ENCODE measurements at places on chromosomes 12 and 14. TPM values are rescaled to one million over a fixed set of nuclear protein-coding genes. Genes with fewer than 3 reads are reported as not detected.

GRCh38 chr12:52627395-52628110, 9.2 kb upstream of the KRT73 start:
- no peak overlapping the region for H3K27ac ChIP-seq
- H3K36me3 ChIP-seq = no peaks in the 10 kb centered on the region
- DNase-seq = no peak
- no peaks in the 10 kb centered on the region for H3K4me1 ChIP-seq

- no peak overlapping the region for H3K27ac ChIP-seq
- no peaks in the 10 kb centered on the region for H3K27me3 ChIP-seq
- H3K36me3 ChIP-seq = no peaks in the 10 kb centered on the region
- H3K4me3 ChIP-seq = no peak overlapping the region
Observed at GRCh38 chr12:20561871-20562270, 133.3 kb upstream of the SLCO1C1 start.

Gene KRT83
- total RNA-seq = not detected

GRCh38 chr12:86186449-86186848, 69.7 kb downstream of the MGAT4C start:
- no peaks in the 10 kb centered on the region for H3K36me3 ChIP-seq
- DNase-seq = no peak
- no peak overlapping the region for H3K4me3 ChIP-seq
- no peaks in the 10 kb centered on the region for H3K27me3 ChIP-seq

DNA sequence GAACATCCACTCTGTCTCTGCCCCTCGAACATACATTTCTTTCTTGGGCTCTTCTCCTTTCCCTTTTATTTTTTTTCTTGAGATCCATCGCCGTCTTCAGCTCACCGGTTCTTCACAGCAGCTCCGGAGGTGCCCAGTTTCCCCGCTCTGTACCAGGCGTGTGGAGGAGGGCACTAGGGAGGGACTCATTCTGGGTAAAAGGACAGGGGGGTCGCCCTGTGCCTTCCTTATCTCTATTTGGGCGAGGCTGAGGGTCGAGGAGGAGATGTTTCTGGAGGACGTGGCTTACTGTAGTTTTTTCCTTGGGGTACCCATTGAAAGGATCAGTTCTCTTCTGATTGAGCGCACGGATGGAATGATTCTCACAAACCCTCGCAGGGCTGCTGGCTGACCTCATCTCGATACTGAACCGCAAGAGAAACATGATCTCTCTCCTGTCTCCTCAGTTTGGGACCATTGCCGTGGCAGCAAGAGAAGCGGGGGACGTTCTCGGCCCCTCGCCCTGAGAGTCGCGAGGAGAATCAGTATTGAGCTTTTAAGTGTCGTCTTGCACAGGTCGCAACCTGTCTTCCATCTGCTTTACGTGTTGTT, 386 bp downstream of the LIN52 start:
- H3K4me1 ChIP-seq = peaks cover 14% of the 10 kb centered on the region
- no peak for DNase-seq
- H3K4me3 ChIP-seq = peak overlapping the region; percentile 66
- peak overlapping the region; percentile 98 for H3K27ac ChIP-seq

GRCh38 chr12:131826097-131826928, 1.9 kb upstream of the MMP17 start:
- no peak overlapping the region for H3K27ac ChIP-seq
- peaks cover 1% of the 10 kb centered on the region for H3K27me3 ChIP-seq
- H3K4me1 ChIP-seq = peaks cover 20% of the 10 kb centered on the region
- no peaks in the 10 kb centered on the region for H3K36me3 ChIP-seq

DNA sequence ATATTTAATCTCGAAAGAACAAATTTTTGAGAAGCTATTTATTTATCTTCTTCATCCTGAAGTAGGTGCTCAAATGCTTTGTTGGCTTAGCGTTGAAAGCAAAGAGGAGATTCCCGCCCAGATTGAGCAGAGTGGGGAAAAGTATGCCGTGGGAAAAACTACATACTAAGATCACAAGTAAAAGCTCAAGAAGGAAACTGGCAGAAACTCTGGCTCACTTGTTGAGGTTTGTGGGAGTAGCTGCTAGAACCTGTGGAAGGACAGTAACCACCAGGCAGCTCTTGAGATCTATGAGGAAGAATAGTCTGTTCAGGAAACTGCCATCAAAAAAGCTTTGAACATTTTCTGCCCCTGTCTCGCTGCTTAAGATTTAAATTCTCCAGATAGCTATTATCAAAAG, 3.9 kb downstream of the MYRFL start:
- H3K36me3 ChIP-seq = no peaks in the 10 kb centered on the region
- H3K27me3 ChIP-seq = no peaks in the 10 kb centered on the region
- no peak overlapping the region for H3K27ac ChIP-seq

- H3K36me3 ChIP-seq = no peaks in the 10 kb centered on the region
- H3K4me1 ChIP-seq = no peaks in the 10 kb centered on the region
- H3K4me3 ChIP-seq = no peak overlapping the region
Observed at GRCh38 chr14:34997762-34998161, 15.0 kb downstream of the SRP54 start.

DNA sequence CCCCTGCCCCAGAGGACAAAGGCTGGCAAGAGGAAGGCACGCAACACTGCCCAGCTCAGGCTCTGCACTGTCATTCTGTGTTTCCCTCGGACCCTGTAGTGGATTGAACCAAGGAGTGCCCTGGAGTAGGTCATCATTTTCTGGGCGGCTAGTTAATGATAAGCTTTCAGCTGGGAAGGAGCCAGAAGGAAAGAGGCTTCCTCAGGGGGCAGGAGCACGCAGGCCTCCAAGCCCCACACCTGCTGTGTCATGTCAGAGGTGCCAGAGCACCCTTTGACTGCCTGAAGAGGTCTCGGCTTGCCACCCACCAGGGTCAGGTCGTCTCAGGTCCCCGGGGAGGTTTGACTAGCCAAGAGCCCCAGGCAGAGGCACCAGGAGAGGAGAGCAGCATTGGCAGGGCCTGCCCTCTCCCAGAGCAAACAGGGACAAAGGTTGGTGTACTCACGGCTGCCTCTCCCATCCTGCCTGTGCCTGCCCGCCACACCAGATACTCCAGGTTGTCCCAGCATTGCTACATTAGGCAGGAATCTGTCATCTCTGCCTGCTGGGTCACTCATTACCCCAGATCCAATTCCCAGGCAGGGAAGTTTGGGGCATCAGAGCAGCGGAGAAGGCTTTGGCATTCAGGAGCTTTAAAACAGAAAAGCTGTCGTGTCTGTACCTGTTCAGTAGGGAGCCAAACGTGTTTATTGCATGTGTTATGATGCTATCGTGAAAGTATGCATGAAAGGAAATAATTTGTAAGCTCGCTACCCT, 33.5 kb upstream of the ATP2A2 start:
- peaks cover 53% of the 10 kb centered on the region for H3K4me1 ChIP-seq
- peak overlapping the region; percentile 86 for H3K27ac ChIP-seq
- H3K4me3 ChIP-seq = 0 out of 2 replicates have a peak overlapping the region, but pooled peaks have one; percentile 8
- H3K27me3 ChIP-seq = no peaks in the 10 kb centered on the region
- no peaks in the 10 kb centered on the region for H3K36me3 ChIP-seq

DNA sequence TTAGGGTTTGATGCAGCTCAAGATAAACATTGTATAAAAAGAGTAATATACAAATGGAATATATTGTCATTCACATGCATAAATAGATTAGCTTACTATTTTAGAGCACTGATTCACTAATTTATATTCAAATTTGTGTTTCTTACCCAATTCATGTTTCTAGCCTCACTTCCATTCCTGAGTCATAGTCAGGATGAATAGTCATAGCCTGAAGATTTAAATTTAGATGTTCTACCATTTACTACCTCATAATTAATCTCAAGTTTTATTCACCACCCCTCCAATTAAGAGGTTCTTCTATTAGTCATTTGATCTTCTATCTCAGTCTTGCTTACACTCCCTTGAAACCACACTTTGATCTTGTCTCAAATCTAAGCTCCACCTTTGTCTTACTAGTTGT, 38.7 kb downstream of the ANO4 start:
- H3K4me1 ChIP-seq = no peaks in the 10 kb centered on the region
- H3K27me3 ChIP-seq = no peaks in the 10 kb centered on the region
- H3K4me3 ChIP-seq = no peak overlapping the region
- no peak for DNase-seq
- no peak overlapping the region for H3K27ac ChIP-seq

- no peaks in the 10 kb centered on the region for H3K36me3 ChIP-seq
- H3K4me3 ChIP-seq = no peak overlapping the region
- H3K27me3 ChIP-seq = no peaks in the 10 kb centered on the region
- H3K4me1 ChIP-seq = peaks cover 24% of the 10 kb centered on the region
Observed at GRCh38 chr14:25097120-25097519, 47.2 kb upstream of the STXBP6 start.

DNA sequence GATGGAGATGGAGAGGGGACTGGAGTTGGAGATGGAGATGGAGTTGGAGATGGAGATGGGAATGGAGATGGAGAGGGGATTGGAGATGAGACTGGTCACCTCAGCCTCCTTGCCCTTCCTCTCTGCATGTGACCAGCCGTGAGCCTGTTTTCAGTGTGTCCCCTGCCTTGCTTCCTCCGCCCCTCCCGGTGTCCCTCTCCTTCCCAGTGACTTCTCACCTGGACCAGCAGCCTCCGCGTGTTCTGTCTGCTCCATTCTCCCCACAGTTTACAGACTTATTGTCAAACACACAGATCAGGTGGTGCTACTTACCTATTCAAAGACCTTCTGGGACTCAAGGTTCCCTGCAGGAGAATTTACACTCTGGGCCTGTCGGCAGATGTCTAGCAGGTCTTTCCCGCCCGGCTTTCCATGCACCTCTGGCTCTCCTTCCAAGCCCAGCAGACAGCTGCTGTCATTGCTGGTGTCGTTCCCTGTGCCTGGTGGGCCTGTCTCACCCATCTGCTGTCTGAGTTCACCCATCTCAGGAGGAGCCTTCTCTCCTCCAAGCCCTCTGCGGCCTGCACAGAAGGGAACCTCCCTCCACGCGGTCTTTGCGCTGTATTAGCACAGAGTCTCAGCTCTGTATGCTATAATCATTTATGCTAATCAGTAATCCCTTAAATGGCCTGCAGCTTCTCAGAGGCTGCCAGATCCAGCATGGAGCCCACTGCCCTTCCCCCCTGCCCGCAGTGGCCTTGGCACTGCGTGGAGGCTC, 62.1 kb downstream of the ADGRD1 start:
- H3K4me1 ChIP-seq = no peaks in the 10 kb centered on the region
- H3K4me3 ChIP-seq = no peak overlapping the region
- H3K36me3 ChIP-seq = no peaks in the 10 kb centered on the region

DNA sequence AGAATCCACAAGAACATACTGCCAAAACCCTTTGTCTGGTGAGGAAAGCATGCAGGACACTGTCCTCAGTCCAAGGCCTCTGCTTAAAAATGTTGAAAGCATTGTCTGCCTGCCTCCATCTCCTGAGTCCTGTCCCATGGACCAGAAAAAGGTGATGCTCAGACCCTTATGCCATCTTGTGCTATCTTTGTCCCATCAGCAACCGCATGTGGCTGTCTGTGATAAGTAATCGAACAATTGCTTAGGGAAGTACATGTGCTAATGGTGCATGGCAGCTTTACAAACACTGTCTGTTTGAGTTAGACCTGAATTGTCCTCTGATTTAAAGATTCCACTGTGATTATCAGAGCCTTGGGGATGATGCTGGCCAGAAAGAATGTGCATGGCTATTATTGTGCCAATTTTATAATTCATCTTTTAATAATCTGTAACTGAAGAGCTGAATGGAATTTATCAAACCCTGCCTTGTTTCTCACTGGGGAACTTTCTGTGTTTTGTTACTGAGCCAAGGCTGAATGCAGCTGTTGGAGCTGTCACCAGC, 177.5 kb downstream of the DACT1 start:
- no peak overlapping the region for H3K27ac ChIP-seq
- no peak overlapping the region for H3K4me3 ChIP-seq
- no peaks in the 10 kb centered on the region for H3K36me3 ChIP-seq
- no peak for DNase-seq
- no peaks in the 10 kb centered on the region for H3K27me3 ChIP-seq

GRCh38 chr12:69509308-69509736, 39.1 kb downstream of the FRS2 start:
- H3K27me3 ChIP-seq = no peaks in the 10 kb centered on the region
- DNase-seq = no peak
- peaks cover 3% of the 10 kb centered on the region for H3K36me3 ChIP-seq
- H3K4me1 ChIP-seq = peaks cover 14% of the 10 kb centered on the region

DNA sequence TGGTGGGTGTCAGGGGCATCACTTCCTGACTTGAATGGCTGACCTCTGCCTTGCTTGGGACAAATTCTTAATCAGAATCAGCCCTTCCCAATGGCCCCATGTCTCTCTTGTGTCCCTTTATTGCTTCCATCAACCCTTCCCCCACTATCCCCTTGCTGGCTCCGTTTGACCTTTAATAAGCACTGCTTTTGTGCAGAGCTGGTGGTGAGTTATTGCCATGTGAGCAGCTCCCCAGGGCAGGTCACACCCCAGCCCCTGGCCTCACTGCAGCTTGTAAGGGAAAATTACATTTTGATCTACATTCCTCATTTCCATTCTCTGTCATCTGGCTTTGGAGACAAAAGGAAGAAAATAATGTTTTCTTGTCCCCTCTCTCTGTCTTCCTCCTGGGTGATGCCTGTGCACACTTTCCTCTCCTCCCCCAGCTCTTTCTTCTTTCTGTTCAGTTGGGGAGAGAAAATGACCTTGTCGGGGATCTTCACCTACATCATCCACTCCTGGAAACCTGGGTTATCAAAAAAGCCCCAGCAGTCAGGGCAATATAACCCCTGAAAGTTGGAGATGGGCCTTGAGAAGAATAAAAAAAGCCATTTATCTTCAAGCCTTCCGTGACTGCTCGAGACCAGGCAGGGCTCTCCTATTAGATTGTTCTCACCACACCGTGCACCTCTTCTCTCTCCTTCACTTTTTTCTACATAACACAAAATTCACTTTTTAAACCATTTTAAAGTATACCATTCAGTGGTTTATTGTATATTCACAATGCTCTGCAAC, 100.4 kb upstream of the SRRM4 start:
- H3K27ac ChIP-seq = no peak overlapping the region
- no peak overlapping the region for H3K4me3 ChIP-seq
- no peaks in the 10 kb centered on the region for H3K4me1 ChIP-seq
- H3K36me3 ChIP-seq = no peaks in the 10 kb centered on the region

Gene CLEC4A
- total RNA-seq = 0.32 TPM

Gene C14orf180
- not detected for total RNA-seq

Gene PGAM5
- total RNA-seq = 87.8 TPM

DNA sequence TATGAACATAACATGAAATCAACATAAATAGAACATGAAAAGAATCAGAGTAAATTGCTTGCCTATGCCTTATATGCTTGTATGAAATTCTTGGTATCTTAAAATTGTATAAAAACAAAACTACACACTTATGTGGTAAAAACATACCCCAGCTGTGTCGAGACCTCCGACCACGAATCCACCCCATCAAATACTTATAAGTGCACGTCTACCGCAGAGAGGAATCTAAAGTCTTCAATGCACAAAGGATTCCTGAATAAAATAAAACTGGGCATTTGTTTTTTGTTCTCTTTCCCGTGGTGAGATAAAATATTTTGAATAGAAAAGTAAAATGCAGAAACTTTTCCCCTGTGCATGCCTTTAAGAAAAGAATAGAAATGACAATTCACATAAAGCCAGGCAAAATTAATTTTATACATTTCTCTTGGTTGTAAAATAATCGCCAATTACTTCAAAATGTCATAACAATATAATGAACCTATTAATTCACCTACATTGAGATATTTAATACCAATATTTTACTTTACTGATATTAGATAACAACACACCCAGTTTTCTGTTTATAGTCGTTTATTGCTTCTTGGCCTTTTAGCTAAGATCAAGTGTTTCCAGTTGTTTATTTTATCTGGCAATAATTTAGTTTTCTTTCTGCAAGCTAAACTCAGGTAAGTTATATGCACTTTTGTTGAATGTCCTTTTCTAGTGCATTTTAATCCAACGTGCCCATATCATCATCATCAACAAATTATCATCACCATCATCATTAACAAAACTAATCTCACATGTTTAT, 1.0 kb downstream of the KLRK1 start:
- H3K27ac ChIP-seq = no peak overlapping the region
- DNase-seq = no peak
- H3K4me1 ChIP-seq = peaks cover 8% of the 10 kb centered on the region
- no peaks in the 10 kb centered on the region for H3K27me3 ChIP-seq
- no peak overlapping the region for H3K4me3 ChIP-seq

All from Caco-2 (cell line).